ENCODE measurements at places on chromosomes 3 and 15. TPM values are rescaled to one million over a fixed set of nuclear protein-coding genes. Genes with fewer than 3 reads are reported as not detected.

CTXN2 gene
- 0.69 TPM for polyA plus RNA-seq

GNAT1 gene
- not detected for polyA plus RNA-seq

IGSF10 gene
- polyA plus RNA-seq: not detected

CTNNB1 gene
- 317 TPM for polyA plus RNA-seq

FILIP1L gene
- polyA plus RNA-seq: 0.36 TPM

CKMT1B gene
- 23.2 TPM for polyA plus RNA-seq

EIF4E3 gene
- polyA plus RNA-seq: 9.2 TPM

RPL32 gene
- 1,223 TPM for polyA plus RNA-seq

AP3B2 gene
- polyA plus RNA-seq: 81.9 TPM

MUC4 gene
- polyA plus RNA-seq: not detected

OPA1 gene
- 68.6 TPM for polyA plus RNA-seq
